AG08396 (cell line): ENCODE measurements at places on chromosomes 6 and 20.
A peak's percentile ranks its signal among the peaks of the same experiment; 100 is the strongest.

DNA sequence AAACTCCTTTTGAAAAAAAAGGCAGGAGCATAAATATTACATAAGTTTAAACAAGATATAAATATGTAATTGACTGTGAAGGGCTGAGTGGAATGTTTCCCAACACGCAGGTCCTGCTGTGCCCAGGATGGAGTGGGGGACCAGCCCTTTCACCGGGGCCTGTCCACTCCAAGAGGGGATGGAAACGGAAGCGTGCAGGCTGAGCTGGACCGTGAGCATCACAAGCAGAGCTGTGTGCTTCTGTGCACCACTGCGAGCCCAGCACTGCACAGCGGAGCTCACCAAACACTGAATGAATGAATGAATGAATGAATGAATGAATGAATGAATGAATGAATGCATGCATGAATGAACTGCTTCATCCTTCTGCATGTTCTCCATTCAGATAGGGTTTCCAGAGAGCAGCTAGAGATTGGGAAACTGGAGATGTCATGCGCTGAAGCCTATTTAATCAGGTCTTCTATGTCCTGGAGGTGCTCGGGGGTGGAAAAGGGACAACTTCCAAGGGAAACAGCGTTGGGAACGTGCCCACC, 157.7 kb downstream of the ANKRD60 start:
- no peak for DNase-seq

- DNase-seq: peak; percentile 23
Observed at GRCh38 chr20:40160097-40160550, 528.9 kb downstream of the MAFB start.

DNA sequence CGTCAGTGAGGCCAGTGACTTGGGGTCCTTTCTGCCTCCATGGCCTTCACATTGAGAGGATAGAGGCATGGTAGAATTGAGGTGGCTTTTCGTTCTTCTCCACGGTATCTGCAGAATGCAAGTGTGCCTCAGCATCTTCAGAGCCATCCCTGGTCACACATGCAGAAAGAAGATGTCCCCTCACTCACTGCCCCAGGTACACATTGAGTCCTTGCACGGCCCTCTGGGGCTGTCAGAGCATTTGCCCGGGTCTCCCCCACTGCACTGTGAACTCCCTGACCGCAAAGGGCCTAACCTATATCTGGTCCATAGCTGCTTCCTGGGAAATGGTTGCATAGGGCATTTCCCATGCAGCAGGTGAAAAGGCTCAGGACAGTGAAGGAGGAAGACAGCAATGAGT, 115.7 kb downstream of the SCML4 start:
- no peak for DNase-seq

- no peak for DNase-seq
Observed at GRCh38 chr6:36115412-36115811, 14.9 kb upstream of the MAPK13 start.

DNA sequence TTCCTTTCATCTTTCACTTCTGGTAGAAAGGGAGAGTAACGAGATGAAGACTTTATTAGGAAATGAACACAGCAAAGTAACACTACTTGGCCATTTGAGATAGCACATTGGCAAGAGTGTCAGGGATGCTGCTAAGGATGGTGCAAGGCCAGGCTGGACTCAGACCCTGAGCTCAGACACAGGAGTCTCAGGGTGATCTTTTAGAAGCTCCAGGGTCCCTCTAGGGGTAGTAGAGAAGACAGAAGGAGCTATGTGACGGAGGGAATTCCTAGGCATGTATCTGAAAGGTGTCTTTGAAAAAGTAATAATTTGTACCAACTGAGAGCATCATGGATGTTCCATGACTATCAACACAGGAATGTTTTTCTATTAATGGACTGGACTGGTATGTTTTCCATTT, 436.5 kb downstream of the DHX35 start:
- no peak for DNase-seq
